ENCODE measurements at places on chromosomes 4 and X. TPM values are rescaled to one million over a fixed set of nuclear protein-coding genes. Genes with fewer than 3 reads are reported as not detected.
A peak's percentile ranks its signal among the peaks of the same experiment; 100 is the strongest.

Gene SUPT20HL1
- not detected for total RNA-seq

Gene TMPRSS11F
- total RNA-seq: not detected

Gene NDP
- total RNA-seq: not detected

Gene SCLT1
- 10.5 TPM for total RNA-seq

Gene NIPAL1
- 13.1 TPM for total RNA-seq

DNA sequence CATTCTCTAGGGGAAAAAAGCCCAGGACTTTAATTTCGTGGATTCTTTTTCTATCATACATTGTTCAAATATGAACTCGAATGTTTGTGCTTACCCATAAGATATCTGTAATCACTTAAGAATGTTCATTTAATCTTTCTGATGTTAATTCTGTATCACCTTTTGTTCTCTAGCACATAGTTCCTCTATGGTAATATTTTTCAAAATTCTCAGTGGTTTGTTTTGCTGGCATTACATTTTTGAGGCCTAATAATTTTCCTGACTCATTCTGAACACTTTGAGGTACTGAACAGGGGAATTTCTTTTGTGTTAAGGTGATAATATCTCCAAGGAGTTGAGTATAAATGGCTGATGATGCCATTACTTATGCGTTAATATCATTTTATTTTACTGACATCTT is 490.7 kb upstream of the PITX2 start:
- no peaks in the 10 kb centered on the region for H3K36me3 ChIP-seq
- H3K27me3 ChIP-seq: no peaks in the 10 kb centered on the region
- no peaks in the 10 kb centered on the region for H3K4me1 ChIP-seq

DNA sequence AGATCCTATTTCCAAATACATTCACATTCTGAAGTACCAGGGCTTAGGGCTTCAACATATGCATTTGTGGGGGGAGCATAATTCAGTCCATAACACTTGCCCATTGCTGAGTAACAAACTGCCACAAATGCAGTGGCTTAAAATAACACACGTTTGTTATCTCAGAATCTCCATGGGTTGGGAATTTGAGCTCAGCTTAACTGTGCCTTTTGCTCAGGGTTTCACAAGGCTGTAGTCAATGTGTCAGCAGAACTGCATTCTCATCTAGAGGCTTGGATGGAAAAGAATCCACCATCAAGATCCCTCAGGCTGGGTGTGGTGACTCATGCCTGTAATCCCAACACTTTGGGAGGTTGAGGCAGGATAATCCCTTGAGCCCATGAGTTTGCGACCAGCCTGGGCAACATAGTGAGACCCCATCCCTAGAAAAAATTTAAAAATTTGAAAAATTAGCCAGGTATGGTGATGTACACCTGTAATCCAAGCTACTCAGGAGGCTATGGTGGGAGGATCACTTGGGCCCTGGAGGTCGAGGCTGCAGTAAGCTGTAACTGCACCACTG is 25.8 kb upstream of the TBL1X start:
- DNase-seq: no peak
- no peaks in the 10 kb centered on the region for H3K4me1 ChIP-seq
- H3K36me3 ChIP-seq: no peaks in the 10 kb centered on the region
- H3K4me3 ChIP-seq: no peak overlapping the region

GRCh38 chrX:40268188-40268520 is 170.4 kb upstream of the BCOR start:
- H3K27ac ChIP-seq: no peak overlapping the region
- no peak for DNase-seq
- no peaks in the 10 kb centered on the region for H3K4me1 ChIP-seq
- no peak overlapping the region for H3K4me3 ChIP-seq
- peaks cover 3% of the 10 kb centered on the region for H3K27me3 ChIP-seq

DNA sequence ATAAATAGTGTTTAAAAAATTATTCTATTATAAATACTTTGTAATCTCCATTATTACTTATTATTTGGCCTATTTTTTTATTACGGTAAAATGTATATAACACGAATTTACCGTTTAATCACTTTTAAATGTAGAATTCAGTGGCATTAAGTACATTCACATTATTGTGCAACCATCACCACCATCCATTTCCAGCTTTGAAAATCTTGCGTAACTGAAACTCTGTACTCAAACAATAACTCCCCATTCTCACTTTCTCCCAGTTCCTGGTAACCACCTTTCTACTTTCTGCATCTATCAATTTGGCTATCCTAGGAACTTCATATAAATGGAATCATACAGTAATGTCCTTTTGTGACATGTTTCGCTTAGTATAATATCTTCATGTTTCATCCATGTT is 45.7 kb downstream of the PASD1 start:
- DNase-seq: no peak
- no peaks in the 10 kb centered on the region for H3K36me3 ChIP-seq
- H3K4me3 ChIP-seq: no peak overlapping the region
- H3K27ac ChIP-seq: no peak overlapping the region
- H3K4me1 ChIP-seq: no peaks in the 10 kb centered on the region

- no peak overlapping the region for H3K27ac ChIP-seq
- H3K4me1 ChIP-seq: no peaks in the 10 kb centered on the region
- no peaks in the 10 kb centered on the region for H3K36me3 ChIP-seq
- no peak for DNase-seq
- H3K4me3 ChIP-seq: no peak overlapping the region
Measured at GRCh38 chr4:121551881-121552280, 144.9 kb downstream of the ANXA5 start.

DNA sequence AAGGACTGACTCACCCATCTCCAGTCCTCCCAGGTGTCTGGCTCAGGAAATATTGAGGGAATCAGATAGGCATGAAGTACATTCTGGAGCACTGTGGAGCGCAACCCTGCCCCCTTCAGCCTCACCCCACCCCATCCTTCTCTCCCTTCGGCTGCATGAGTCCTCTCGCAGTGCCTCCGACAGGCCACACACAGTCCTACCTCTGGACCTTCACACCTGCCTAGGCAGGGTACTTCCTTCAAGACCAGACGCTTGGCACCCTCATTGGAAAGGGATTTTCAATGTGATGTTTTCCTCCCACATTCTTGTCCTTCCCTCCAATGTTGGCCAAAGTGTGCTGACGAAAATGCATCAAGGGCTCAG is 26.8 kb upstream of the PPP2R2C start:
- H3K27me3 ChIP-seq: no peaks in the 10 kb centered on the region
- H3K36me3 ChIP-seq: no peaks in the 10 kb centered on the region
- no peak overlapping the region for H3K27ac ChIP-seq
- DNase-seq: peak; percentile 34
- H3K4me3 ChIP-seq: no peak overlapping the region

DNA sequence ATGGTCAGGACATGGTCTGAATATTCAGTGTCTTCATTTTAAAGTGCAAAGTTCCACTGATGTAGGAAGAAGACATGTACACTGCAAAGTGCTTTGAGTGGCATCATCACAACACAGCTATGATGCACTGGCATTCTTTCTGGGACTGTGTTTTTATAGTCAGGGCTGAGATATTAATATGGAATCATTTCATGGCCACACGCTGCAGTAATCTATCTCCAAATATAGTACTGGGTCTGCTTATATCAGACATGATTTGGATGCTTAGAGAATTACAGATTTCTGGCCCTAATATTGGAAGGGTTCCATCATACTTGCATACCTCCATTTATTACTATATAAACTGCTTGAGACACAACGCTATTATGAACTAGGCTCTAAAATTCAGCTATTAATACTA is 1170.9 kb downstream of the NLGN4X start:
- H3K27ac ChIP-seq: no peak overlapping the region
- H3K27me3 ChIP-seq: no peaks in the 10 kb centered on the region
- DNase-seq: no peak
- H3K4me3 ChIP-seq: no peak overlapping the region

DNA sequence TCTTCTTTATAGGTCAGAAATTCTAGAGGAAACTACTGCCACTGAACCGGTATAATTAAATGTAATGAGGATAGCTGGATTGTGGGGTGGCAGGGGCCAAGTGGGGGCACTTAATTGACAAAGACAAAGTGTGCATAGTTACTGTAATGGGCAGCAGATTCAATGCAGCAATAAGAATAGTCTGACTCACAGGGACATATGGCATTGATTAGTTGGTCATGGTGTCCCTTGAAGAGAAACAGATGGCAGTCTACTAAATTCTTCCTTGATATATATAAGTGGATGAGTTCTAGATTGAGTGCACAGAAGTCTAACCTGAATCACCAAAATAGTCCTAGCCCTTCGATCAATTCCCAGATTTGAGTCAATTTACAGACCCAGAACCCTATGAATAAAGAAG is 31.6 kb downstream of the ETDC start:
- no peak for DNase-seq
- no peaks in the 10 kb centered on the region for H3K36me3 ChIP-seq
- H3K27ac ChIP-seq: no peak overlapping the region
- no peaks in the 10 kb centered on the region for H3K27me3 ChIP-seq
- H3K4me1 ChIP-seq: no peaks in the 10 kb centered on the region

- peak overlapping the region; percentile 79 for H3K27ac ChIP-seq
- no peaks in the 10 kb centered on the region for H3K27me3 ChIP-seq
- peaks cover 25% of the 10 kb centered on the region for H3K4me1 ChIP-seq
- DNase-seq: no peak
- H3K4me3 ChIP-seq: peak overlapping the region; percentile 74
- peaks cover 10% of the 10 kb centered on the region for H3K36me3 ChIP-seq
Measured at GRCh38 chr4:86961116-86961515, 26.3 kb downstream of the AFF1 start.

DNA sequence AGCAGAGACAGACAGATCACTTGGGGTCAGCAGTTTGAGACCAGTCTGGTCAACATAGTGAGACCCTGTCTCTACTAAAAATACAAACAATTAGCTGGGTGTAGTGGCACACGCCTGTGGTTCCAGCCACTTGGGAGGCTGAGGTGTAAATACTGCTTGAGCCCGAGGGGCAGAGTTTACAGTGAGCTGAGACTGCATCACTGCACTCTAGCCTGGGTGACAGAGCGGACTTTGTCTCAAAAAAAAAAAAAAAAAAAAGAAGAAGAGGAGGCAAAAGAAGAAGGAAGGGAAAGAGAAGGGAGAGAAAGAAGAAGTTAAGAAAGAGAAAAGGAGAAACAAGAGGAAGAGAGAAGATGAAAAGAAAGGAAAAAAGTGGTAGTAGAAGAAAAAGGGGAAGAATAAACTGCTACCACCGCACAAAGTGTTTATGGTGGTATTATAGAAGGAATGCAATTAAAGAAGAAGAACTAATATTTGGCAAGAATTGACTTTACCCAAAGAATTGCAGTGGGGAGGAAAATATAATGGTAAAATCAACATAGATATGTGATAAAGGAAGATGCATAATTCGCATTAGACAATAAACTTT is 19.6 kb upstream of the NSUN7 start:
- no peaks in the 10 kb centered on the region for H3K27me3 ChIP-seq
- no peak overlapping the region for H3K27ac ChIP-seq
- no peaks in the 10 kb centered on the region for H3K4me1 ChIP-seq

DNA sequence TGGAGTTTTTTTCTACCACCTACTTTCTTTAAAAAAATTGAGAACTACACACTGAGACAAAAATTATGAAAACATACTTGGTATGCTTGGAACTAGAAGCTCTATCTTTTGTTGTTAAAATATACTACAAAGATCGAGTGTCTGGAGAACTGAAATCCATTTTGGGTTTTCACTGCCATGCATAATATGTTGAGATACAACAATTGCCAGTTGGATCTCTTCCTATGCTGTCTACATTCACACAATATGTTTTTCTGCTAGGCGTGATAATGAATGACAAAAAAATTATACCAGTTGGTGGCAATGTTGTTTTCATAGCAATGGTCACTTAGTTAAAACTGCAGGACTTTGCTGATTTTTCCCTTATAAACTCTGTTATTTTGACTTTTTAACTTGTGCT is 605.4 kb upstream of the LCORL start:
- peaks cover 5% of the 10 kb centered on the region for H3K4me1 ChIP-seq
- H3K27me3 ChIP-seq: no peaks in the 10 kb centered on the region
- H3K36me3 ChIP-seq: peaks cover 8% of the 10 kb centered on the region
- no peak overlapping the region for H3K4me3 ChIP-seq
- no peak for DNase-seq

- H3K4me1 ChIP-seq: peaks cover 6% of the 10 kb centered on the region
- no peaks in the 10 kb centered on the region for H3K27me3 ChIP-seq
- H3K36me3 ChIP-seq: peaks cover 12% of the 10 kb centered on the region
- DNase-seq: no peak
- H3K27ac ChIP-seq: peak overlapping the region; percentile 26
Measured at GRCh38 chr4:185774845-185775680, 36.9 kb downstream of the SORBS2 start.

DNA sequence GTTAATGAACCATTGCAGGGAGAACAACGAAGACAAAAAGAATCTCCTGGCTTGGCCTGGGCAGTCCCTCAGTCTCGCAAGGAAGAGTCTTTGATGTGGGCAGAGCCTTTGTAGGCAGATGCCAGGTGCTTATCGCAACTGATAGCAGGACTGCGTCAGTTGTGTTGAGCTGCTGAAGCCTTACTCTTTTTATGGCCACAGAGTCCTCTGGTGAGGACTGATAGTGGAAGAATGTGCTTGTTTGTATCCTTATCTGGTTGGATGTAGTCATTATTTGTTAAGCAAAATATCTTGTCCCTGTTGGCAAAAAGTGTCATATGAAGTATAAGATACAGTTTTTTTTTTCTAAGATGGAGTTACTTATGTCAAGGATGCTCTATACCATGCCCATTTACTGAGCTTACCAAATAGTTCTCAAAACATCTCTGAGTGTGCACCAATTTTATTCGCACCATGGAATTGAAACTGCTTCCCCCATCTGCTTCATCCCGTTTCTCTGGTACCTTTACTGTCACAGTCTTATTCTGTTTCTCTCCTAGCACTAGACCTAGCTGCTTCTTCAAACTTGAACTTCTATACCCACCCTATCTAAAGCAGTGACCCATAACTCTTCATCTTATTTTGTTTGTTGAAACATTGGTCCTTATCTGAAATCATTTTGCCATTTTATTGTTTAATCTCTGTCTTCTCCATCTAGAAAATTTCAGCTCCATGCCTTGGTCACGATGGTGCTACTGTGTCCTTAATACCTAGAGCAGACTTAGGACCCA is 47.0 kb upstream of the SPRY1 start:
- no peaks in the 10 kb centered on the region for H3K36me3 ChIP-seq
- H3K27ac ChIP-seq: no peak overlapping the region

- H3K4me1 ChIP-seq: peaks cover 6% of the 10 kb centered on the region
- H3K27ac ChIP-seq: no peak overlapping the region
- H3K4me3 ChIP-seq: peak overlapping the region; percentile 41
- peaks cover 2% of the 10 kb centered on the region for H3K27me3 ChIP-seq
- peak; percentile 31 for DNase-seq
Measured at GRCh38 chrX:13164611-13165010, 120.2 kb upstream of the FAM9C start.

DNA sequence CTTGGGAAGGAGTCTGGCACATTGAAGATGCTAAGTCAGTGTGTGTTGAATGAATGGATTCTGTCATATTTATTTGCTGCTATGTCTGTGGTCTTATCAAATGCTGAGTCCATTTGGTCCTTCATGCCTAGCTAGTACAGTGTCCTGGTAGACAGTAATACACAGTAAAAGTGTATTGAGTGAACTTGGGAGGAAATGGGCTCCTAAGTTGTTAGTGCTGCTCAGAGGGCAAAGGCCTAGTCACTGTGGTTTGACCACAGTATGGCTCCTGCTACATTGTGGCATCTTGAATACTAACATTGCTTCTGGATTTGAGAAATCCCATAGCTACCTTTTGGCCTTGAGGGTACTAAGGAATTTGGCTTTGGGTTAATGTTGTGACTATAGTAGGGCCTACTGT is 33.9 kb downstream of the MTM1 start:
- no peaks in the 10 kb centered on the region for H3K4me1 ChIP-seq
- DNase-seq: no peak
- H3K4me3 ChIP-seq: no peak overlapping the region

GRCh38 chrX:129875669-129876068 is 30.3 kb upstream of the UTP14A start:
- no peak for DNase-seq
- H3K27ac ChIP-seq: no peak overlapping the region
- no peaks in the 10 kb centered on the region for H3K4me1 ChIP-seq
- H3K4me3 ChIP-seq: no peak overlapping the region
- H3K27me3 ChIP-seq: no peaks in the 10 kb centered on the region

All from H9 (cell line).